ENCODE measurements at places on chromosomes 2 and 18.

DNA sequence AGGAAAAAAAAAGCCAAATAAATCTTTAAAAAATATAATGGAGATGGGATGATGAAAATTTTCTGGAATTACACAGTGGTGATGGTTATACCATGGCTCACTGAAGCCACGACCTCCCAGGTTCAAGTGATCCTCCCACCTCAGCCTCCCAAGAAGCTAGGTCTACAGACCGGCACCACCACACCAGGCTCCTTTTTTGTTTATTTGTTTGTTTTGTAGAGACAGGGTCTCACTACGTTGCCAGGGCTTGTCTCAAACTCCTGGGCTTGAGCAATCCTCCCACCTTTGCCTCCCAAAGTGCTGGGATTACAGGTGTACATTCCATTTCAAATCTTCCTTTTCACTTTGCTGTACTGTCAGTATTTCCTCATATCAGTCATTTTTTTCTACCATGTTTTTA lies 61.7 kb downstream of the CHRNA1 start:
- DNase-seq = no peak

DNA sequence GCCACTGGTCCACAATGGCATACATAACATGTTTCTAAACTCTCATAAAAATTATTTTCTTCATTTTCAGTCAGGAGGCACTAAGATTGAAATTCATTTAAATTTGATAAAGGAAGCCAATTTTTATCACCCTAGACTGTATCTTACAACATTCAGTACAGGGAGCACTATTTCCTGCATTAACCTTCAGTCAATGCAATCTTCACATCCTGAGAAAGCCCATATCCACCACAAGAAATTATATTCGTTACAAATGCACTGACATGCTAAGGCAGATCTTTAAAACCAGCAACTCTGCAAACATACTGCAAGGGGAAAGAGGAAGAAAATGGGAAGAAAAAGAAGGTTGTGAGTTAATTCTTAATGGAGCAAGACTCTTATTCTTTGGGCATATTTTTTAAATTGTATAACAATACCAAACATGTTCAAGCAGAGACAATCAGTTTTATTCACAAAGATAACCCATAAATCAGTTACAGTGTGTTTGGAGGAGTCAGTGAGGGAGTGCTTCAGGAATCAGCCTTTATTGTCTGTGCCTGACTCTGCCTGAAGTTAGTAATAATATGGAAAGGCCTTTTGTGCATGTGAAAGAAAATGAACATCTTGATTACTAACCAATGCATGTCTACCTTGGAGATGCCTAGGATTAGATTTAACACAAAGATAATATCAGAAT lies 370.1 kb downstream of the FBXO15 start:
- no peak for DNase-seq

- DNase-seq = no peak
These were observed 49.1 kb upstream of the SEMA4C start for GRCh38 chr2:96918754-96919550.

GRCh38 chr18:21599585-21600525 lies 649 bp downstream of the ESCO1 start:
- no peak for DNase-seq

GRCh38 chr2:5464657-5465056 lies 227.5 kb upstream of the SOX11 start:
- DNase-seq = no peak

DNA sequence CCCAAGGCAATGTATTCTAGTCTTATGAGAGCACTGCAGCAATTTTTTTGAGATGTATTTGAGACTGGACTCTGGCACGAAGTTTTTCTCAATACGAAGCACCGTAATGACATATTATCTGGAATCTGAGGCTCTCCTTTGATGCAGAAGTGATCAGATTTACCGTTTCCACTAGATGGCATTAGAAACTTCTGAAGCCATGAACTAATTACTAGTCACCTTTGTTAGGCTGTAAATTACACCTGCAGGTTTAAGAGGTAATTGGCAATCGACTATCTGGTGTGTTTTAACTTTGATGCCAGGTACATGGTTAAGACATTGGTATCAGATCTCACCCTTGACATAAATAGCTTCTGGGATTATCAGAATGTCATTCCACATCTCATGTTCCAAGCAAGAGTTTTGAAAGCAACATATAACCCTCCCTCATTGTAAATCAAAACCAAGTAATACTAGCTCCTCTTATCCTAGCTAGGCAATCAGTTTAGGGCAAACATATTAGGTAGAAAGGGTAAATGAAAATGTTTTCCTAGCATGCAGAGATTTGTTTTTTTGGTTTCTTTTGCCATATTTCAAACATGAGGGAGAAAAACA lies 254.6 kb upstream of the SPRED2 start:
- no peak for DNase-seq

GRCh38 chr2:132463719-132464118 lies 47.1 kb downstream of the GPR39 start:
- DNase-seq = no peak

DNA sequence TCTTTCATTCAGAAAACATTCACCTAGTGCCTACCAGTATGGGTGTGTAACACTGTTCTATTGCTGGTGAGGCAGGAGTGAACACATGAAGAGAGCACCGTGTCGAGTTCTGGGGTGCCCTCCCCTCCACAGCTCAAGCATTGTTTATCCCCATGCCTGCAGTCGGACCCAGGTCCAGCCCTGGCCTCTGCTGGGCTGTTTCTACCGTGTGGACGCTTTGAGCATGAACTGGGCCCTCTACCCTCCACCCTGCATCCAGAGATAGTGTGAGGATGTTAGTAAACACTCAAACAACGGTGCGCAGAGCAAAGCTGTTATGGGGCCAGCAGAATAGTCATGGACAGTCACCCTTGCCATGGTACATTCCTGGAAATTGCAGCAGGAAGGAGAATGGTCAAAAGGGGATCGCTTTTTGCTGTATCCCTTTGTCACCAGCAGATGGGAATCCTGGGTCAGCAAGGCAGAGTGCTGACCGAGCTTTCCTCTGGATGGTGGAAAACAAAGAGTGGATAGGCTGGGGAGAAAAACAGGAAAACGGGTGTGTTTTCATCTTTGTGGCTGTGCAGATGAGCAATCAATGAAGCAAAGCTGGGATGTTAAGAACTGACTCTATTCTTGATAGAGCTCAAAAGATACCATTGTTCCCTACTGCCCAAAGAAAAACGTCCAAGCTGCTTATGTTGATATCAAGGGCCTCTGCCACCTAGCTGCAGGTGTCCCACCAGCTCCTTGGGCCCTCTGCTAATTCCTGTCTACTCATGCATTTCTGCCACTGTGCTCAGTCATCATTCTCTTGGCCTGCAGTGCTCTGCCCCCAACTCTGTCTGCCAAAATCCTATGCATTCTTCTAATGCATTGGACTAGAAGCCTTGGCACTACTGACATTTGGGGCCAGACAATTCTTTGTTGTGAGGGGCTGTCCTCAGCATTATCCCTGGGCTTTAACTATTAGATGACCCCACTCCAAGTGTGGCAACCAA lies 38.7 kb downstream of the REEP1 start:
- DNase-seq = no peak

GRCh38 chr2:16630463-16630862 lies 35.2 kb downstream of the CYRIA start:
- no peak for DNase-seq

- DNase-seq = no peak
These were observed 493.8 kb upstream of the NRP2 start for GRCh38 chr2:205188239-205189138.

GRCh38 chr2:237181844-237182243 lies 96.2 kb downstream of the COPS8 start:
- DNase-seq = no peak

DNA sequence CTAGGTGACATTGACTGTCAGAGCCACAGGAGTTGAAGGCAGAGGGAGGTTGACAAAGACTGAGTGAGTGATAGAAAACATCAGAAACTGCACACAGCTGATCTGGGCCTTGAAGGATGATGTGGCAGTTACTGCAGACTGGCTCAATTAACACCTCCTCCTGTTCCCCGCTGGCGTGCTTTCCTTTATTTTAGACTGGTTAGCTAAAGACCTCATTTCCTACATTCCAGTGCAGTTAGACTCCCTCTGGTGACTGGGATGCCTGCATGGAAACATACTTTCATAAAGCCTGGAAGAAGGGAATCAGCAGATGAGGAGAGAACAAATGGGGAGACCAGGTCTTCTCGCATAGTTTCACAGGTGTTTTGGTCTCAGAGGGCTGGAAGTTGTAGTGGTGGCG lies 7.1 kb downstream of the TPGS2 start:
- no peak for DNase-seq
